ENCODE measurements at places on chromosomes 12 and 14.

DNA sequence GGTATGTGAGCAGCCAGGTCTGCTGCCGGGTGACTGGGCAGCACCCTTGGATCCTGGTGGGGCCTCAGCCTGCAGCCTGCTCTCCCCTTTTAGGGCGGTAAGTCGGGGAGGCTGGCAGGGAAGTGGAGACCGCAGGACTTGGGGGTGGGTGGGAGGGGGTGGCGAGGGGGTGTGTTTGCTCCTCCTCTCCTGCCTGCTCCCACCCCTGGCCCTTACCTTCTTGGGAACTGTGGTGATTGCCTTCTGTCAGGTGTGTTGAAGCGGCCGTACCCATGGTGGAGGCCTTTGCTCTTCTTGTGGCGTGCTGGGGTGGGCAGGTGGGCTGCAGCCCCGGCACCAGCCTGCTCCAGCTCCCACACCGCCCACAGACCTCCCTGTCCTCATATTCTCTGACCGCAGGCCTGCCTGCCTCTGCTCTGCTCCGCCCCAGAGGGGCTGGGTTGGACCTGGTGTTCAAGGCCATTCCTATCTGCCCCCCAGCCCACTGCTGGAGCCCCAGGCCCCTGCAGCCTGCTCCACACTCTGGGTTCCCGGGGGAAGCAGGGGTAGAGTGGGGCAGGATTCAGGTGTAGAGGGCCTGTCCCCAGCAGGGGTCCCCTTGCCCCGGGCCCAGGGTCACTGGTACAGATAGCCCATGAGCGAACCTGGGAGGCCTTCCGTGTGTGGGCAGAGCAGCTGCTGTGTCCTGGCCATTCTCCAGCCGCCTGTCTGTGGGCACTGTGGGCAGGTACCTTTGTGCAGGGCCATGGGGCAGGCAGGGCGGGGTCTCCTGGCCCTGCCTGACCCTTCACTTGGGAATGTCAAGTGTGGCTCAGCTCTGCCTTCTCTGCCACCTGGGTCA is 5.2 kb downstream of the TEDC1 start:
- peak; percentile 15 for DNase-seq

- no peak for DNase-seq
Measured at GRCh38 chr14:90740081-90740480, 76.1 kb downstream of the TTC7B start.

GRCh38 chr14:69484444-69485314 is at the start of gene PLEKHD1:
PLEKHD1 (plus strand) TSS chr14:69484728; CDS start chr14:69484966, 238 bp downstream.
- DNase-seq: no peak

DNA sequence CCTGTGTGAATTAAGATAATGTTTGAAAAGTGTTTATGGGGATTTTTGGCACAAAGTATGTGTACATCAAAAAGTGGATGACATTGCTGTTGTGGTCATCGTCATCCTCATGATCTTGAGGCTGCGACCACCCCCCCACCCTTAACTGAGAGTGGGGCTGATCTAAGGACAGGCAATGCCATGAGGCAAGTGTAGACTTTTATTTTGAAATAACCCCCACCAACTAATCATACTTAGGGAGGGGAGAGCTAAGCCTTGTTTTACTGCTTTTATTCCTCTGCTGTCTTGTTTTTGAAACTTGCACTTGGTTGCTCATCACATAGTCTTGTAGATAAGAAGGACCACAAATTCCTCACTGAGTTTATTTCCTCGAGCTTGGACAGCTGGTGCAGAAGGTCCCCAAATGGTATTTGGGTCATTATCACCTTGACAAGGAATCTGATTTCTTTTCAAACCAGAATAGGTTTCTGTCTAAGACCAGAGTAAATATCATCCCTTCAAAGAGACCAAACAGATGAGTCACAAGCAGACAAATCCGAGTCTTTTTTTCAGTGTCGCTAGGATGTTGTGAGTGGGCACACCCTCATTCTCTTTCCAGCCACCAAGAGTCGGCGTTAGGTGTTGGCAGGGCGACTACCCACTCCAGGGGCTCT is 23.9 kb upstream of the SMOC1 start:
- DNase-seq: no peak

DNA sequence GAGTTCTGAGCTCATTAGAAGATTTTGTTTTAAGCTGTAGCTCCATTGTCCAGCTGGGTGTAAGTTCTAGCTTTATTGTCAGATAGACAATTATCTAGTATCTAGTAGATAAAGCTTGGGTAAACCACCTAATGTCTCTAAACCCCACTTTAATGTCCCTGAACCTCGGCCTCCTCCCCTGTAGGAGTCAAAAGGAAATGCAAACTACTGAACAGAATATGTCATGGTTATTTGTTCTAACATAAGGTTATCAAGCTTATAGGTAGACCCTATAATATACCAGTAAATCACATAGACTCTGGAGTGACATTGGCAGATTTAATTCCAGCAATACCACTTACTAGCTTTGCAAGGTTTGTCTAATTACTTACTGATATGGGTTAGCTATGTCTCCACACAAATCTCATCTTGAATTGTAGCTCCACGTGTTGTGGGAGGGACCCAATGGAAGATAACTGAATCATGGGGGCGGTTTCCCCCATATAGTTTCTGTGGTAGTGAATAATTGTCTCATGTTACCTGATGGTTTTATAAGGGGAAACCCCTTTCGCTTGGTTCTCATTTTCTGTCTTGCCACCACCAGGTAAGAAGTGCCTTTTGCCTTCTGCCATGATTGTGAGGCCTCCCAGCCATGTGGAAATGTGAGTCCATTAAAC is 29.4 kb downstream of the BCAT1 start:
- no peak for DNase-seq

- DNase-seq: peak; percentile 90
Measured at GRCh38 chr12:48936379-48936979, 11.2 kb upstream of the FKBP11 start.

- DNase-seq: no peak
Measured at GRCh38 chr14:102873546-102874061, 48.9 kb upstream of the AMN start.

GRCh38 chr14:32300136-32300535 is 29.0 kb upstream of the AKAP6 start:
- no peak for DNase-seq

DNA sequence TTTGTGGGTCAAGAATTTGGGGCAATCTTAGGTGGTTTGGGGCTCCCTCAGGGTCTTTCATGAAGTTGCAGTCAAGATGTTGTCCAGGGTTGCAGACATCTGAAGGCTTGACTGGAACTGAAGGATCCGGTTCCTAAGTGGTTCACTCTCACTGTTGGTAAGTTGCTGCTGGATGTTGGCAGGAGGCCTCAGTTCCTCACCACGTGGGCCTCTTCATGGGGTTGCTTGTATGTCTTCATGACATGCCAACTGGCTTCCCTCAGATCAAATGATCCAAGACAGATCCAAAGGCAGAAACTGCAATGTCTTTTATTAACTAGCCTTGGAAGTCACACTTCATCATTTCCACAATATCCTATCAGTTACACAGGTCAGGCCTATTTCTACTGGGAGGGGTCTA is 49.2 kb downstream of the ARF6 start:
- DNase-seq: no peak

DNA sequence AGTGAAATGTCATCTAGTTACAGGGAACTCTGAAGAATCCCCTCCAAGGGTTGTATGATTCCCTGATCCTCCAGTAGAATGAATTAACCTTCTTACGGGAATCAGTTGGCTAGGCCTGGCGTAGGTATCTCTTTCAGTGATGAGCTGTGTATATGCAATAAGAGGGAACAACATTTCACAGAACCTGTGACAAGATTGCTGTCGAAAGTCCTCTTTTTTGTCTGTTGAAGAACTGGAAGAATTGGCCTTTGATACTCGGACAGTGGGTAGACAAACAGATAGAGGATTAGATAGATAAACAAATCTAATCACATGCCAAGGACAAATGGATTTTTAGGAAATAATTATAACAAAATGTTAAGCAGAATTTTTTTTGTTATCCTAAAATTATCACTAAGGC is 184.6 kb downstream of the MDGA2 start:
- DNase-seq: no peak

DNA sequence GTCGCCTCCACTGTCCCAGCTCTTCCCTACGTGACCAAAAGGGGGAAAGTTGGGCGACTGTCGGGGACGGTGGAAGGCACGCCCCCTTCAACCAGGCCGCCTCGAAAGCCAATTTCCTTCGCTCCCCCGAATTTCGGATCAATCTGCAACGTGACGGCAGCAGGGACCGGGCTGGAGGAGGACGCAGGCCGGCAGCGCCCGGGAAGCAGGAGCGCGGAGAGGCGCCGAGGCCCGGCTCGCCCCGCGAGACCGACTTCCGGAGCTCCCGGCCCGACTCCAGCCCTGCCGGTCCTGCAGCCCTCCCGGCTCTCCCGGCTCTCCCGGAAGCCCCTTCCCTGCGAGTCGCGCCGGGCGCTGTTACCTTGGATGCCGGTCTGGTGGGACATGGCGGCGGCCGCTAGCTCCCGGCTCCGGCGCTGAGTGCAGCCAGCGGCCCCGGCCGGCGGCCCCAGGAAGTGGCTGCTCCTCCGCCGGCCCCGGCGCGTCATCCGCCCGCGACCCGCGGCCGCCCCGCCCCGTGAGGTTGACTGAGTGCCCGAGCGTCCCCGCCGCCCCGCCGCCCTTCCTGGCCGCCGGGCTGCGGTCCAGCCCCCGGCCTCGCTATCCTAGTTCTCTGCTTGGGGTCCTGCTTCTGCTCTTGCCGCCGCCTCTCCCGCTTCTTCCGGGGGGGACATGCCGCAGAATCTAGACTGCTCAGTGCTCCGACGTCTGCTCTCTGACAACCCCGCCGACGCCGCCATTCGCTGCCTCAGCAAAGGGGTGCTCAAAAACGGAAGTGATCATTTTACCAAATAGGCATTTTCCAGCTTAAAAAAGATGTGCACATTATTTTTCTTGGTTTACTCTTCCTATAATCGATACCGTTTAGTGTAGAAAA is at the start of gene TWF1:
Gene TWF1, minus strand, starts transcription at position 458 of the 877 bp plus-strand sequence. Its CDS starts 72 bp downstream, at position 386.
- peak; percentile 89 for DNase-seq

GRCh38 chr14:50834802-50835276 is 3.9 kb upstream of the NIN start:
- no peak for DNase-seq

DNA sequence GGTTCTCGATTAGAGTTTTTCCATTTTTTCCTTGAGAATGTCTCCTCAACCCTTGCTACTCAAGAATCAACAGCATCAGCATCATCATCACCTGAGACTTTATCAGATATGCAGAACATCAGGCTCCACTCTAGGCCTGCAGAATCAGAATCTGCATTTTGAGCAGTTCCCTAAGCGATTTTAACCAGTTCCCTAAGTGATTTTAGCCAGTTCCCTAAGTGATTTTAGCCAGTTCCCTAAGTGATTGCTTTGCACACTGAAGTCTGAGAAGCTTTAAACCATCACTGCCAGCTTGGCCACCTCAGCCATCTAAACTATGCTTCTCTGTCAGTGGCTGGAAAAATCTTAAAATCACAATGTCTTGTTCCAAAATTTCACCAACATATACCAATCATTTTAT is 29.4 kb upstream of the SLC38A1 start:
- no peak for DNase-seq

All from activated CD8-positive, alpha-beta memory T cell treated with anti-CD3 and anti-CD28 coated beads, Interleukin-2, amount 50 U/mL, for 4 hours (primary cell).